ENCODE measurements at places on chromosomes 7 and 10.

GRCh38 chr7:77415476-77415822 is 700 bp downstream of the GSAP start:
- DNase-seq: no peak

GRCh38 chr7:148116195-148116594 is 474.4 kb upstream of the C7orf33 start:
- DNase-seq: no peak

DNA sequence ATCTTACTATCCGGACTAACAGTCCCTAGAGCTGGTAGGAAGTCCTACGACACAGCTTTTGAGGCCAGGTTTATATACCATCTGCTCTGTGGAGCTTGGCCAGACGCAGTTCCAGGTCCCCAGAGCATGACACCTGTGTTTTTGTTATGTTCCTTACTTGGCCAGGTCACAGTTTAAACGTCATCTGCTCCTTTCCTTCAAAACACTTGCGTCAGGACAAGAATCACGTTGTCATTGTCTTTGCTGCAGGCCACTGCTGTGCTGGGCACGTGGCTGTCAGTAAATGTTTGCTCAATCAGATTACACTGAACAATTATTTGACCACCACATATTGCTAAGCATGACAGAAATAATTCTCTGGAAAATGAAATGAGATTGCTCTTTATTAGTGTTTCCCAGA is 23.9 kb downstream of the SLC18A2 start:
- DNase-seq: no peak

DNA sequence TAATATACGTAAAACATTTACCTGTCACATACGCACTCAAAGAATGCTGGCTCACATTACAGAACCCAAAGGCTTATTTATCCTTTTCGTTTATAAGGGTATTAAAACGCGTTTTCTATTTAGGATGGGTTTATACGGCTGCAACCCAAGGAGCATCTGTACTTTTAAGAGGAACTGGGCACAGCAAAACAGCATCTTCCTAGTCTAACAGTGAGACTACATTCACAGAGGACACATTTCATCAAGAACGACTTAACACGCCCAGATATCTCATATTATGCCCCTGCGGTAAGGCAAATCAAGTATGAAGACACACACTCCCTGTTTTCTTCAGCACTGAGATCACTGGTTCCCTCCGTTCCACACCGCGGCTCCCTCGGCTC is 533 bp upstream of the DMTF1 start:
- DNase-seq: no peak

DNA sequence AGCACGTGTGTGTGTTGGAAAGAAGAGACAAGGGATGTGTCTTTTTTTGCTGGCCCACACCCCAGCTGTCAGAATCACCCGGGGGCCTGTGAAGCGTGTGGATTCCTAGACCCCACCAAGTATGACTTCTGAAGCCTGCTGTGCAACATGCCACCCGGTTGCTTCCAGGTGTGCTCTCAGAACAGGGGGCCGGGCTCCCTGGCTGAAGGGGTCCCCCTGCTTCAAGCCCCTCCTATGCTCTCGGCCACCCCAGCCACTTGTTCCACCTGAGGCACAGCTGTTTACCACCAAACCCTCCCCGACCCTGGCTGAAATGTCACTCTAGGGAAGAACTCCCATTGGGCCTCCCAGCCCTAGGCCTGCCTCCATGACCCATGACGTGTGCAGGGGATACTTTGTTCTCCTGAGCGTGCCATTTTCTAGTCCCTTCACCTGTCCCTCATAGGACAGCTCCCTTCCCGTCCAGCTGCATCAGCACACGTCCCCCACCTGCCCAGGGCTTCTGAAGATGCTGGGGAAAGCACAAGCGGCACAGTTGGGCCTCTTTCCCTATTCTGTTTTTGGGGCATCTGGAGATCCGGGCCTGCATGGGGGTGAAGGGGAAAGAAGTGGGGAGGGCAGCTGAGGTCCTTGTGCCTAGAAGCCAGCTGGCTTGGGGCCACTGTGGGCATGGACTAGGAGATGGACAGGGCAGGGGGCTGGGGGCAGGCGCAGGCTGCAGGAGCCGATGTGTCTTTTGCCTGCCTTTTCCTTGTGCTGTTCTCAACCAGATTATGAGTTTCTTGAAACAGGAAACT is 33.3 kb downstream of the CRHR2 start:
- DNase-seq: no peak

DNA sequence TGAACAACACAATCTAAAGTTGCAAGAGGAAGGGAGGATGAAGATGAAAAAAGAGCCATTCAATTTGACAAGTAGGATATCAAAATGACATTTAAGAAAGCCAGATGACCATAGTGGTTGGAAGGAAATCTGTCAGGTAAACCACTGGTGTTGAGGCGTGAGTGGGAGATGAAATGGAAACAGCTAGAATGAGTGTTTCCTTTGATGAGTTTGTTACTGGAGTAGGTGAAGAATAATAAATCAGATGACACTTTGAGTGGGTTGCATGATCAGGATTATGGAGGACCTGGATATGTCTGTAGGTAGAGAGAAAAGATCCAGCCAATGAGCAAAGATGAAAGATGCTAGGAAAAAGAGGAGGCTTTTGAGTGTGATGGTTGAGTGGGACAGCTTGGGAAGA is 33.1 kb downstream of the AKR1B1 start:
- no peak for DNase-seq

GRCh38 chr10:119166118-119166500 is 595 bp upstream of the SFXN4 start:
- no peak for DNase-seq

DNA sequence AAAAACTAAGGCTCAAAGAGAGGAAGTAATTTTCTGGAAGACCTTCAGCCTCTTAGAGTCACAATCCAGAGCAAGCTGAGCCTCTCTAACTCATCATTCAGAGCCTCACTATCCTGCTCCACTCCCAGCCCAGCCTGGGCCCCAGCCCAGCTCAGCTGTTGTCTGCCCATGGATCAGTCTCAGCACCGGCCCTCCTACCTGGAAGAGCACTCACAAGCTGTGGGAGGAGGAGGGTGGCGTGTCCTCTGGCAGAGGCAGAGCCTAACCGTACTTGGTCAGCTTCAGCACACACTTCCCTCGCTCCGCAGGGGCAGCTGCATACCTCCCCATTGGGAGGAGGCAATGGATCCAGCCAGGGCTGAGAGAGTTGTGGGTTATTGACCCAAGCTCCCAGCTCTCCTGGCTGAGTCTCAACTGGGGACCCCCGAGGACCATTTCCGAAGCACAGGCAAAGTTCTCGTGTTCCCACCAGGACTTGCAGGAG is 66.7 kb upstream of the GPR26 start:
- no peak for DNase-seq

DNA sequence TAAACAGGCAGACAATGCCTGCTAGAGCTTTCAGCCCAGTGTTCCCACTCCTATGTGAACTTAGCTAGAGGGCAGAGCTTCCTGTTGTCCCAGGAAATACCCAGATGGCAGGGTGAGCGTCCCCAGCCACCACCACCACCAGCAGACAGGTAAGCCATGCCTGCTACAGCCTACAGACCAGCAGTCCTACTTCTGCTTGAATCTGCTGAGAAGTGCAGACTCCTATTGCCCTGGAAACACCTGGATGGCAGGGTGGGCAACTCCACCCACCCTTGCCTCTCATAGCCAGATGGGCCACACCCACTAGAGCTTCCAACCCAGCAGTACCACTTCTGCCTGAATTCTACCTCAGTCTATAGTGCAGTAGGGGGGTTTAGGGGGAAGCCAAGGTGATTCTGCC is 64.4 kb downstream of the FBXL13 start:
- no peak for DNase-seq

- DNase-seq: no peak
These were observed 85.9 kb upstream of the GRB10 start for GRCh38 chr7:50868426-50869100.

- DNase-seq: no peak
These were observed 70.6 kb downstream of the AP3M1 start for GRCh38 chr10:74079936-74080590.

- no peak for DNase-seq
These were observed 253.1 kb downstream of the CELF2 start for GRCh38 chr10:11270858-11271179.

DNA sequence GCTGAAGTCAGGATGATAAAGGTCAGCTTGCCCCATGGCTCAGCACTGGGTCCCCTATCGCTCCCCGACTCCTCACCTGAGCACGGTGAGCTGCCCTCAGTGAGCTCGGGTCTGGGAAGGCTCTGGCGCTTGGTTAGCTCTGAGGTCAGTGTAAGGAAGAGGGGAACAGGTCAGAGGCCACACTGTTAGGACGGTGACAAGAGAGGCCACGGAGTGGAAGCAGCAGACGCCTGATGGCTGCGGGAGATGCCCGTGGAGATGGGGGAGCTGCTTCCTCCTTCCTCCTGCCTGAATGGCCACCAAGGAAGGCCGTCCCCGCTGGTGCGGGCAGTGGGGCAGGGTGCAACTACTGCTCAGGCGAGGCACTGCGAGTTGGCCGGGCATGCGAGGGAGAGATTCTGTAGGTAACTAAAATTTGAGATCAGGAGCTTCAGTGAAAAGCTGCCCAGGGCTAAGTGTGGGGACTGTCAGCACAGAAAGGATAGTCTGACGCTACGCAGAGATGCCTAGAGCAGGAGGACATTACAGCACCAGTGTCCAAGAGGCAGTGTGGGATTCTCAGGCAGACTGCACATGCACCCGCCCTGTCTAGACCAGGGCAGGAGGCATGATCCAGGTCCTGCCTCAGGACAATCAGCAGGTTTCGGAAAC is 231.3 kb upstream of the GRB10 start:
- no peak for DNase-seq

GRCh38 chr7:16095171-16095950 is 326.0 kb downstream of the CRPPA start:
- DNase-seq: no peak

- no peak for DNase-seq
These were observed 194.3 kb downstream of the CCDC3 start for GRCh38 chr10:12807096-12807755.

GRCh38 chr7:155349601-155350331 is 52.1 kb downstream of the INSIG1 start:
- DNase-seq: no peak

- DNase-seq: no peak
These were observed 55.9 kb upstream of the EMX2 start for GRCh38 chr10:117486606-117487005.

DNA sequence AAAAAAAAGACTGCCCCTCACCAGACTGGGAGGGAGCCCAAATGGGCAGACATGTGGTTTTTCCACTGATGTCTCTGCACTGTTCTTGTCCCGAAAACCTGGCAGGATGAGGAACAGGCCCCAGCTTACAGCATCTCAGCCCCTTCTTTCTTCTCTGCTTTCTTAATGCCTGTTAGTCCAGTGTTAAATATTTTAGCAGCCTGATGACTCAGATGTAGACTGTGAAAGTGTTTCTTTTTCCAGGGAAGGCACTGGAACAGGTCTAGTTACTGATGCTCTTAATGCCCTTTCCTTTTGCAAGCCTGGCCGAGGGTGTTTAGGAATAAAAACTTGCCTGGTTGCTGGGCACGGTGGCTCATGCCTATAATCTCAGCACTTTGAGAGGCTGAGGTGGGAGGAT is 107.7 kb downstream of the TACC2 start:
- DNase-seq: no peak

GRCh38 chr7:149666360-149666945 is 106.9 kb downstream of the ZNF467 start:
- no peak for DNase-seq

All from fibroblast of the conjunctiva (primary cell).